Choroid plexus epithelial cell (primary cell): ENCODE measurements at places on chromosomes 13 and 19.
A peak's percentile ranks its signal among the peaks of the same experiment; 100 is the strongest.

GRCh38 chr13:79986890-79987289 lies 354.0 kb downstream of the SPRY2 start:
- DNase-seq, result no peak

DNA sequence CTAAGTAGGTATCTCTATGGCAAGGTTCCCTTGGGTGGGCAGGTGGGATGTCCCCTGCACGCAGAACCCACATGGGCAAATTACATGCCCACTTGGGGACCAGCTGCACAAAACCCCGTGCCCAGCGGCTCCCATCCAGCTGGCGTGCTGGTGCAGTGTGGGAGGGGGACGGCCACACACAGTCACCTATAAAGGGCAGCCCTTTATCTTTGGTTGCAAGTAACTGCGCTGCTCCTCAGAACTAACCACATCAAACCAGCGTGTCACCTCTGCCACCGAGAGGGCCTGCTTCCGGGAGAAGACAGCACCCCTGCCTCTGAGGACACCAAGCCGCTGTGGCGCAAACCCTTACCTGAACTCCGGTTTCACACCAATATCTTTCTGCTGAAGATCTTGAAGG lies 32.2 kb downstream of the ANKRD27 start:
- no peak for DNase-seq

- DNase-seq, result peak; percentile 36
These were observed 15.2 kb upstream of the N4BP2L1 start for GRCh38 chr13:32443111-32443510.

- DNase-seq, result no peak
These were observed 22.2 kb downstream of the ZNF701 start for GRCh38 chr19:52592301-52592700.

DNA sequence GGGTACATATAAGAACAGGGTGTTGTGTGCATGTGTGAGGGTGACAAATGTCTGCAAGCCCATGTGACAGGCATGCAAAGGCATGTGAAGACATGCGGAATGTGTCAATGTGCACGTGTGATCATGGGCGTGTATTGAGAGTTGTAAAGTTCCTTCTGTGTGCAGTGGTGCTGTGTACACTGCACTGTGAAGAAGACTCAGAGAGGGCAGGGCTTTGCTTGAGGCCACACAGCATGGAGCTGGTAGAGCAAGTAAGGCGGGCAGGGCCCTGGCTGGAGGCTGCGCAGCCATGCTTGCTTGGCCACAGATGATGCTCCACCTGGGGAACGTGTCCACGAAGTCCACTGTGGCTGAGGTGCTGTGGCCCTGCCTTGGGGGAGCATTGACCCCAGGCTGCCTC lies 66.8 kb downstream of the PTPRS start:
- no peak for DNase-seq

GRCh38 chr13:30697996-30698401 lies 37.3 kb upstream of the ALOX5AP start:
- peak; percentile 86 for DNase-seq

DNA sequence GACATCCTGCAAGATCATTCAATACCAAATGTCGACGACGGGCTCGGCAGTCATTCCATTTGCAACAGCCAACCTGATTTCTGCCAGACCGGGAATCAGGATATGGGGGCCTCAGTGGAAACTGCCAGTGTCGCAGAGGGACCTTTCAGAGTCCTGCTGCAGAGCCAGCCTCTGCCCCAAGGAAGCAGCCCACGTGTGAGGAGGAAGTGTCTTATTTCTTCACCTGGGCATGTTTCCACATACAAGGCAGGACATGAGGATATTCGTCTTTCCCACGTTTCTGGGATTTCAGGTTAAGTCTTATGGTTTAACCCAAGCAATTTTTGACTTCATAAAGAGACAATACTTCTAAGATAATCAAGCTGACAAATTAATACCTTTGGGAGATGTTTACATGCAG lies 69.9 kb downstream of the ABCC4 start:
- no peak for DNase-seq

GRCh38 chr19:51820831-51821446 lies 26.0 kb downstream of the FPR3 start:
- no peak for DNase-seq

- no peak for DNase-seq
These were observed 100.5 kb upstream of the TEX29 start for GRCh38 chr13:111219950-111220349.

DNA sequence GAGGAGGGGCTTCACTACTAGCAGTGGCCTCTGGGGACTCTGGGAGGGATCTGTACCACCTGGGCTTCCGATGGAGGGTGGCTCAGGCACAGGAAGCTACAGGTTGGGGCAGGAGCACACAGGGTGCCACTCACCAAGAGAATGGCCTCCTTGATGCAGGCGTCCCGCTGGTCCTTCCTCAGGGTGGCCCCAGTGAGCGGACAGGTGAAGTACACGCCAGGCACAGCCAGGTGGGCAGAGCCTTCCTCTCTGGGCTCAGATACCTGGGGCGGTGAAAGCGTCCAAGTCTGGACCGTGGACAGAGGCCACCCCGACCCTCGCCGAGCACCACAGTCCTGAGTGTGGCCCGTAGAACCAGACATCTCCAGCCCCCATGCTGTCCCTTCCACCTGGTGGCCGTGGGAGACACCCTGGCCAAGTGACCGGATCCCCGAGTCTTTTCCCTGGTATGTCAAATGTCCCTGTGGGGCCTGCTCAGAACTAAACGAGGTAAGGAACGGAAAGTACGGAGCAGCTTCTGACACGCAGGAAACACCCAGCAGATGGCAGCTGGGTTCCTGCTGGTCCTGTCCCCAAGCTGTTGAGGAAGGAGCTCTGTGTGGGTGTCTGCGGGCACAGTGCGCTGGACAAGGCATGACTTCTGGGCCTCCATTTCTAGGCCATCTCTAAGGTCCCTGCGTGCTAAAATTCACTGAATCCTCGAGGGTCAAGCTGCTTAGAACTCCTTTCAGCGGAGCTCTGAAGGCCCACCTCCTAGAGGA lies 5.2 kb downstream of the UBXN6 start:
- no peak for DNase-seq

- peak; percentile 68 for DNase-seq
These were observed 11.3 kb downstream of the LCP1 start for GRCh38 chr13:46170687-46171086.

DNA sequence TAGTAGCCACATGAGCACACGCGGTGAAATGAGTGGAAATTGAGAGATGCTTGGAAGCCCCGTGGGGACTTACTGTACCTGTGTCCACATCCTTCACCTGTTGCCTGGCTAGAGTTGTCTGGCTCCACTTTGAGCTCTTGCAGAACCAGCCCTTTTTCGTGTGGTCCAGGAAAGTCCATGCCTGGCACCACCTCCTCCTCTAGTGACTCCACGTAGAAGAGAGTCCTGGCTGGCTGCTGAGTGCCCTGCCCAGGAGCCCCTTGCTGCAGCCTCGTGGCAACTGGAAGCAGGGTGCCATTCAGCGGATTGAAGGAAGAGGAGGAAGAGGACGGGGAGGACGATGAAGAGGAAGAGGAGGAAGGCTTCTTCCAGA lies 515 bp upstream of the ATXN8OS start:
- no peak for DNase-seq
